ENCODE measurements at places on chromosomes 3 and 15.
A peak's percentile ranks its signal among the peaks of the same experiment; 100 is the strongest.

DNA sequence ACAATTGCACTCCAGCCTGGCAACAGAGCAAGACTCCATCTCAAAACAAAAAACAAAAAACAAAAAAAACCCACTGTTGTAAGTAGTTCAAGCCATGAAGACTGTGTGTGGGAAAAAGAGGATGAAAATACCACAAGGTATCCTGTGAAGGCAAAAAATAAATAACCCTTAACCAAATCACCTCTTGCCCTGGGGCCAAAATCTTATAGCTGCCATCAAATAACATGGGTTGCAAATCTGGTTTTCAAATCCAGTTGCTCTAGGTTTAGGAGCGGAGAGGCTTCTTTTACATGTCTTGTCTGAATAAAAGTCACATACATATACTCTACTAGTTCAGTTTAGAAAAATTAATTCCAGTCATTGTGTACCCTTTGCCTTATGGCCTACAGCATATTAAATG is 87.0 kb upstream of the STT3B start:
- no peak for DNase-seq

GRCh38 chr15:42650208-42651066 is 75.0 kb downstream of the STARD9 start:
- DNase-seq = peak; percentile 20

GRCh38 chr3:183438735-183439134 is 10.3 kb upstream of the MCF2L2 start:
- no peak for DNase-seq

GRCh38 chr3:171459942-171460724 is at the start of gene TNIK:
TSS of gene TNIK (minus strand) at chr3:171460405. CDS start at chr3:171460063, 342 bp downstream.
- DNase-seq = peak; percentile 96

DNA sequence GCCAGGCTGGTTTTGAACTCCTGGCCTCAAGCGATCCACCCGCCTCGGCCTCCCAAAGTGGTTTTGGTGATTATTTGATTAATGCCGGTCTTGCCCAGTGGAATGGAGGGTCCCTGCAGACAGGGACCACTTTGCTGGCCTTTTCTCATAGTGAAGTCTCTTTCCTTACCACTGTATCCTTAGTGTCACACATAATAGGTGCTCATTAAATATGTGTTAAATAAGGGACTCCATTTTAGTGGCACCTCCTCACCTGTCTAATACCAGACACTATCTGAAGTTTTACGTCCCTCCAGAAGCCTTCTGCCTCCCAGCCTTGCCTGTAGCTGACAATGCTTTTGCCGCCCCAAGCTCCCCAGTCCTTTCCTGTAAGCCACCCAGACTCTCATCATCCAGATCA is 91.3 kb downstream of the AAGAB start:
- no peak for DNase-seq
